AG04450 (cell line): ENCODE measurements at places on chromosomes 3 and 15. TPM values are rescaled to one million over a fixed set of nuclear protein-coding genes. Genes with fewer than 3 reads are reported as not detected.

Gene NSMCE3
- 8.0 and 8.5 TPM in 2 replicates for polyA plus RNA-seq

Gene LYZL4
- not detected in 2 replicates for polyA plus RNA-seq

Gene LCTL
- 6.5 and 7.0 TPM in 2 replicates for polyA plus RNA-seq

Gene CYP1A1
- polyA plus RNA-seq, result 0.04 TPM in 1 of 2 replicates, not detected in the other
